ENCODE measurements at places on chromosomes 11 and 22. TPM values are rescaled to one million over a fixed set of nuclear protein-coding genes. Genes with fewer than 3 reads are reported as not detected.

PRDX5 gene
- 392 TPM for total RNA-seq

PDE2A gene
- total RNA-seq: 3.8 TPM

CBLIF gene
- total RNA-seq: not detected

CSNK2A3 gene
- 2.2 TPM for total RNA-seq

SERPINH1 gene
- 74.0 TPM for total RNA-seq

SLC16A8 gene
- 0.24 TPM for total RNA-seq

OR5A2 gene
- not detected for total RNA-seq

DDX6 gene
- 95.3 TPM for total RNA-seq

EIF3F gene
- 238 TPM for total RNA-seq

TESMIN gene
- 6.7 TPM for total RNA-seq

RBMXL2 gene
- under 0.01 TPM for total RNA-seq

OR2D2 gene
- not detected for total RNA-seq

CALCA gene
- not detected for total RNA-seq

RIBC2 gene
- not detected for total RNA-seq

FAM83F gene
- total RNA-seq: 18.1 TPM
